Stimulated activated CD8-positive, alpha-beta memory T cell treated with anti-CD3 and anti-CD28 coated beads, Interleukin-15, amount 100 ng/mL, for 4 hours (primary cell): ENCODE measurements at places on chromosomes 2 and 18.

DNA sequence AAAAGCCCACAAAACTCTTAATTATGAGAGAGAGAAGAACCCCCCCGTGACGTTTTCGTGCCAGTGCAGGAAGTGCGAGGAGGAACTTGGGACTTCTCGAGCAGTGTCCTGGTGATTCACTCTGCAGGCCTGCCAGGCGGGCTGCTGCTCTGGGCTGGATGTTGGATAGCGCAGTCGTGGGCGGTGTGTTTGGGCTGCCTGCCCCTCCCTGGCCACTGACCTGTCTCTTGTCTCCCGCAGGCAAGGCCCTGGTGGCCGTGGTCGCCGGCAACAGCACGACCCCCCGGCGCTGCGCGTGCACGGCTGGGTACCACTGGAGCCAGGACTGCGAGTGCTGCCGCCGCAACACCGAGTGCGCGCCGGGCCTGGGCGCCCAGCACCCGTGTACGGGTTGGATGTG is 29.0 kb downstream of the TNFRSF11A start:
- no peak for DNase-seq

DNA sequence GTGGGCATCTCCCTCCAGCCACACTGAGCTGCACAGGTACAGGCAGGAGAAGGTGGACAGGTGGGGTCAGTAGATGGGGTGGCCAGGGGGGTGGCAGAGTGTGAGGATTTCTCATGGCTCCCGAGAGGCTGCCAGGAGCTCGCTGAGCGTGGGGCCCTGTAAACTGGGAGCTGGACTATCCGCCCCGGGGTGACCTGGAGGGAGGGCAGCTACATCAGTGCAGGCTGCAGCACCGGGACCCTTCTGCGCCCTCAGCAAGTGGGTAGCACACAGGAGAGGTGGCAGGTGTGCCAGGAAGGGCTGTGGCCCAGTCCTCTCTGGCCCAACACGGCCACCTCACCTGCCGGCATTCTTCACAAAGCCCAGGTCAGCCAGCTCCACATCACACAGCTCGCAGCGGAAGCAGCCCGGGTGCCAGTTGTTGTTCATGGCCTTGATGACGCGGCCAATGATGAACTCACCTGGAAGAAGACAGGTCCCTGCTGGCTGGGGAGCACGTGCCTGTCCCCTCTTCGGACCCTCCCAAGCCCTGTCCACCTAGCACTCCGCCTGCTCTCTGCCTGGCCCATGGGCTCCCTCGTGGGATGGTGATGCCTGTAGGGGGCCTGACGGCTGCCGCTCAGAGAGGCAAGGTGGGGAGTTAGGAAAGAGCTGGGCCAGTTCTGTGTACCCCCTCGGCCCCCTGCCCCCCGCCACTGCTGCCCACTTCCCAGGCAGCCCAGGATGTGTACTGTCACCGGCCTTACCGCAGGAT is 8.3 kb downstream of the GPR17 start:
- no peak for DNase-seq

DNA sequence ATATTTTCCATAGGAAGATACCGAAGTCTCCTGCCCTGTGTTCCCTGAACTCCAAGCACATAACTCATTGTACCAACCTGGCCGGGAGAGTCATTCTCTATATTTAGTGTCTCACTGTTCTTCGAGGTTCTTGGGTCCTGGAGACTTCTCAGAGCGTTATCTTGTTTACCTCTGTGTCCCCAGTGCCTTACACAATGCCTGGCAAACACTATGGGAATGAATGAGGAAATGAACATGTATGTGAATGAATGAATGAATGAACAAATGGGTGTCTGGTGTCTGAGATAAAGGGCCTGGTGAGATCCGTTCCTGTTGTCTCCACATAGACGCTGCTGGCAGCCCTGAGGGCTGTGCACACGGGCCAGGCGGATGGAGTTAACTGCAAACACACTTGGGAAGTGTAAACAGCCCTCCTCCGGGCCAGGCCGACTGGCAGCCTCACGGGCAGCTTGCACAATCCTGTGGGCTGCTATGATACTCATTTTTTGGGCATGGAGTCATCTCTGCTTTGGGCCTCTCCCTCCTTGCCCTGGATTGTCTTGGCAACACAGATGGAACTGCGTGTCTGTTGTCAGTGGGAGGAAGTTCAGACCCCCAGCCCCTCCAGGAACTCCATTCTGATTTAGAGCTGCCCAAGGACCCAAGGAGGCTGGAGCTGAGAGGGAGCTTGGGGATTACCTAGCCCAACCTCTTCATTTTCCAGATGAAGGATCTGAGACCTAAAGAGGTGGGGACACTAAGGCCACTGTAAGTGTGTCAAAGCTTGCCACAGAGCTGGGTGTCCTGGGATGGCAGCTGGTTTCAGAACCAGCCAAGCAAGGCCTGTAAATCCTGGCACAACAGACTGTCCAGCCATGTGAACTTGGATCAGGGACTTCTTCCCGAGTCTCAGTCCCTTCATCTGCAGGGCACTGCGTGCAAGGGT is 124.4 kb downstream of the INHBB start:
- no peak for DNase-seq

DNA sequence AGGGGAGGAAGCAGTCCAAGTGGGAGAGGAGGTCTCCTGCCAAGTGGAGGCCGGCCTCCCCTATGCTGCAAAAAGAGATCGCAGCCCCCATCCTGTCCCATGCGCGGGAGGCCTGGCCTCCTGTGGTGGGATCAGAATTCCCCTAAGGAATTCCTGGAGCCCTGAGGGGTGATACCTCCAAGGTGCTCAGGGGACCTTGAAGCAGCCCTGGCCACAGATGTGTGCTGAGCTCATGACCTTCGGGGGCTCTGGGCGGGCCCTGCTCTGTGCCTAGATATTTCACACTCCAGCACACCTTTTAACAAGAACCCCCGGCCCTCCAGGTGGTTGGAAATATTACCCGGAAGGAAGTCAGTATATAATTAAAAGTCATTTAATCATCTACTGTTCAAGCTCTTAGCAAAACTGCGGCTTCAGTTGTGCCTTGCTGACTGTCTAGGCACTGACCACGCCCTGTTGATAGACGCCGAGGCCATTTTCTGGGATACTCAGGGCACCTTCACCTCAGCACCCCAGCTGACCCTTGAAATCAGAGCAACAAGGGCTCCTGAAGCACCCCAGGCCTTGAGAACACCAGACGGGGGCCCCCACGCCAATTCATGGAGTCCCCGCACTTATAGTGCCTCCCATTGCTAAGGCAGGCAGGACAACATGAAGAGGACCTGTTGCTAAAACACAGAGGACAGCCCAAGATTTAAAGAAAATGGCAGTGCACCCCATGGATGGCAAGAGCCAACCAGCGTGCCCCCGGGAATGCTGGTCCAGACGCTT is 119.1 kb downstream of the NDUFA10 start:
- DNase-seq = no peak

DNA sequence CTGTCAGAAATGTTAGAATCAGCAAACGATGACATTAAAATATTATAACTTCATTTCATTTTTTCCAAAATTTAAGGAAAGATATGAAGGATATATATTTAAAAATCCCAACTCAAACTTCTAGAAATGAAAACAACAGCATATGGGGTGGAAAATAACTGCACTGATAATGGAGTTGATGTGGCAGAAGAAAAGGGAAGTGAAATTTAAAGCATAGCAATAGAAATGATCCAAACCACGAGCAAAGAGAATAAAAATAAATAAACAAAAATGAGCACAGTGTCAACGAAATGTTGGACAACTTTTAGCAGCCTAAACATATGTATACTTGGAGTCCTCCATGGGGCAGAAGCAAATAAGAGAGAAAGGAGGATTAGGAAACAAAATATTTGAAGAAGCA is 280.2 kb downstream of the KCNJ3 start:
- DNase-seq = no peak

GRCh38 chr18:59008302-59008974 is 131.2 kb upstream of the SEC11C start:
- no peak for DNase-seq
